ENCODE measurements at places on chromosomes 3 and 15.

DNA sequence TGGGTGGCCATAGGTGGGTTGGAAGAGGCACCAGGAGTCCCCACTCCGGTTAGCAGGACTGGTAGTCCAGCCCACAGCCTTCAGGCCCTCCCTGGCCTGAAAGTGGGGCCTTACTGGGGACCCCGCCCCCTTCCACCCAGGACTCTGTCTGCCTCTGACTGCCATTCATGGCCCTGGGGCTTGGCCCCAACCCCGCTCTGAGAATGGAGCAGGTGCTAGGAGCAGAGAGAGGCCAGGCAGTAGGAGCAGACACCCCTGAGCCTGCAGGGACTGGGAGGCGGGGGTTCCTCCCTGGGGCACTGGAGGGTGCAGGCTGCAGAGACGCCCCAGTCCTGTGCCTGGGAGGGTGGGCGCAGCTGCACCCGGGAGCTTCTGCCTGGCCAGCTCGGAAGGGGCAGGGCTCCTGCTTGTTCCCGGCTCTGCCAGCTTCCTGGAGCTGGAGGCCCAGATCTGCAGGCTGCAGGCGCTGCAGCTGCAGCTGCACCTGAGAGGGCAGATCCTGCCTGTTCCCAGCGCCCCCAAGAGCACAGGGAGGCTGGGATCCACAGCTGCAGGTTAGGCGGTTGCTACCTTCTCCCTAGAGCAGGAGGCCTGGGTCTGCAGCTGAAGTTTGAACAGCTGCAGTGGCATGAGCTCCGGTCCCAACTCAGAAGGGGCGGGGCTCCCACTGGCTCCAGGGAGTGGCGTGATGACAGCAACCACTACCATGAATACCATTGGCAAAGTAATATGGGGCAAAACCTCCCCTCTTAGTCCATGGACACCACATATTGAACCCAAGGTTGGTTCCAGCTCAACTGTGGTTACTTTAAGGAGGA is 194.7 kb downstream of the SQOR start:
- peak; percentile 72 for DNase-seq

- DNase-seq = no peak
Observed at GRCh38 chr3:154458560-154458959, 28.6 kb upstream of the GPR149 start.

GRCh38 chr3:123169492-123169929 is 32.2 kb upstream of the SEC22A start:
- no peak for DNase-seq

DNA sequence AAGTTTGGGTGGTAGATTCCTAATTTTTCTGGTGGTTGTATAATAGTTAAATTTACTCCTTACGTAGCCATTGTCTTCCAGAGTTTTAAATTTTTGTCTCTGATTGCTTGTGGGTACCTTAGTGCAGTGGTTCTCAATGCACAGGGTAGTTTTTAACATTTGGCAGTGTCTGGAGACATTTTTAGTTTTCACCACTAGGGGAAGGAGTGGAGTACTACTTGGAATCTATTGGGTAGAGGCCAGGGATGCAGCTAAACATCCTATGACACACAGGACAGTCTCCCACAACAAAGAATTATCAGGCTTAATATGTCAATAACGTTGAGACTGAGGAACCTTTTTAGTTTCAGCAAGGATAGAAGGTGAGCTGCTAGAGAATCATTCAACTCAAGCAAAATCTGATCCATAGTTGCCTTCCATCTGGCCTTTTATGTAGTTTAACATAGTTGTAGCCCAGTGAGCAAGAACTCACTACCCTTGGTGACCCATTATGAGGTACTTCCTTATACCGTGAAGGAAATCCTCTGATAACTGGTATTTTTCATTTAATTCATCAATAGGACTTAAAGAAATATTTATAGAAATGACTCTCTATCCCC is 8.6 kb upstream of the STX19 start:
- peak; percentile 37 for DNase-seq

DNA sequence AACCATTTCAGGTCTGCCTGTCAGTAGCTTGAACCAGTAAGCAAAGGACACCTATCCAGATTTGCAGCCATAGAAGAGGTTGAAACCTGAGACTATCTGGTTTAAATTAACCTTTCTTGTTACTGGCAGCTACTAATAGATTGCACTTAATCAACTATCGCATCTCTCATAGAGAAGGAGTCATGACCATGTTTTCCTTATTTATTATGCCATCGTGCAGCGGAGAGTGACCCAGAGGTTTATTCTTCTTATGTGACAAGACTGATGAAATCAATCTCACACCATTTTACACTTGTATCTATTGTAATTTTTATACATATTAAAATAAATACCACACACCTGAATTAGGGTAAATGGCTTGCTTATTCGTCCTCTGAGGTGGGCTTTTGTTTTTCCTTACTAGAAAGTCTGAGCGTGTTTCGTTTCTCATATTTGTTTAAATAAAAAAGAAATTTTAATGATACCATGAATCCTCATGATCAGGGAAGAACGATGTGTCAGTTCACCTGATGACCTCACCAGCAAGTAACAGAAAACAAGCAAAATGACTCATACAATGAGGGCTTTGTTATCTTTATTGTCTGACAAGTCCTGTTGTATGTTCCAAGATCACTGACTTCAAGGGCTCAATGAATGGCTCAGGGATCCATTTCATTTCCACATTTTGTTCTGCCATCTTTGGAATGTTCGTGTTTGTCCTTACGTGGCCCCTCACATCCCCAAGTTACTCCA is 379.5 kb upstream of the DPH6 start:
- no peak for DNase-seq

GRCh38 chr3:122880624-122881023 is 85.8 kb downstream of the SLC49A4 start:
- no peak for DNase-seq

GRCh38 chr3:65971293-65972252 is 67.1 kb downstream of the MAGI1 start:
- DNase-seq = no peak

DNA sequence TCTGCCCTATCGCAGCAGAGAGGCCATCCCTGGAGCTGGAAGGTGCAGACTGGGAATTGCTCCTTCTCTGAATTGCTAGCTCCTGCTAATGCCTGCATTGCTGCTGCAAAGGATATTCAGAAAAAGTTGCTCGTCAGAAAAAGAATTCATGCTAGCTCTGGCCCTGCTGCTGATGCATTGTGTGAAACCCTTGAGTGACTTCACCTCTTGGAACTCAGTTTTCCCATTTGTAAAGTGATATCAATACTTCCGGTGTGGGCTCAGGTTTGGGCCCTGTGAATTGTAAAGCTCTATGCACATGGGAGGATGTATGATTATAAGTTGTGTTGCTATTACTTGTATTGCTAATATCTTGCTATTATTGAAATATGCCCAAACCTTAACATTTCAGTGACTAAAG is 11.4 kb downstream of the SQOR start:
- DNase-seq = no peak

DNA sequence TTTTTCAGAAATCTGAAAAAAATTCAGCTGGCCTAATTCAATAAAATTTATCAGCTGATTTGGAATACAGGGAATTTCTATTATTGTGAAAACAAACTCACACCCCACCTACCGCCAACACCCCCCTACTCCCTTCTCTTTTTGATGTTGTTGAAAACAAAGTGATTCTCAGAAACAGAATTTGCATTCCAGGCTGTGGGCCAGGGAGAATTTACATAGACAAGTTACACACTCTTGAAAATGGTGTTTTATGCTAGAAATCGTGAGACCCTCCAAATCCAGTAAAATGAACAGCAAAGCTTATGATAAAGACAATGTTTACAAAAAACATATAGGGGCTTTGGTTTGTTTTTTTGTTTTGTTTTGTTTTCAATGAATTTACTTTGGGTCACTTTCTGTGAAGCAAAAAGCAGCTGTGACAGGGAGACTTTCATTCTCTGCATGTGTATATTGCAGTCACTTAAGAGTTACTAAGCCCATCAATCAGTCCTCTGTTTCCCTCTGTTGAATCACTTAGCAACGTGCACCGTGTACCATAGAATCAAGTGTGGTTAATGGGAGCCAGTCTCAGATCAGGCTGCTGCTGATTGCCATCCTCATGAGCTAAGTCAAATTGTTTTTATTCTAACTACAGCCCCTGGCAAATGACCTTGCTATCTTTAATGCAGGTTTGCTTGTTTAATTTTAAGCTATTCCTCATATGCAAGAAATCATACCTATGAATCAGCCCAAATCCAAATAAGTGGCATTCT is 159.8 kb downstream of the ALCAM start:
- DNase-seq = no peak

DNA sequence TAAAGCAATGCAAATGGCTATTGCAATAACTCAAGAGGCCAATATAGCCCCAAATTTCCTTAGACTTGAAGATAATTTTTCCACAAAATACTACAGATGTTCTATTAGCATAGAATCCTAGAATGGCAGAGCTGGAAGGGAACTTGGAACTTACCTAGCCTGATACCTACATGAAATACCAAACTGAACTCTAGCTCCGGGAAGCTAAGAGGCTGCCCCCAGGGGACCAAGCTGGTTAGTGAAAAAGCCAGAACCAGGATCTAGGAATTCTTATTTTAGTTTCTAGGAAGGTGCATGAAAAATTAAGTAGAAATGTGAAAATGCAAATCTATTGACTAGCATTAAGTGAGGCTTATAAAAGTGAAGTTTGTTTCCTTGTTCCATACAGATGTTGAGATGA is 256.0 kb upstream of the CBLB start:
- no peak for DNase-seq

DNA sequence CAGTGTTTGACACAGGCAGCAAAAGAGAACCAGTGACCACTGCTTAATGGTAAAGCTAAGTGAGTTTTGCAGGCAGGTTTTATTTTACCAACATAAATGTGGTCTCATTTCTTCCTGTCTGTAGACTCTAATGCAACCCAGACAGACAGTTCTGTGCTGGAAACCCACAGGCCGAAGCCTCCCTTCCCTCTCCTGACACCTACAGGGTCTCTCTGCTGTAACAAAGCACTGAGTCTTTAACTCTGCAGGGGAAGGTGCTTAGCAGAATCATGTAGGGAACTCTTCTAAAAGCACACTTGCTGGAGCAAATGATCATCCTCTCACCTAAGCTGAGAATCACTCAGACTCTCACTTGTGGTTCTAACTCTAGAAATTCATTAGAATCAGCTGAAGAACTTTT is 200.3 kb downstream of the KBTBD8 start:
- no peak for DNase-seq

- no peak for DNase-seq
Observed at GRCh38 chr3:178551916-178552321, 15.7 kb downstream of the KCNMB2 start.

- DNase-seq = no peak
Observed at GRCh38 chr3:106392915-106393314, 524.1 kb upstream of the CBLB start.

DNA sequence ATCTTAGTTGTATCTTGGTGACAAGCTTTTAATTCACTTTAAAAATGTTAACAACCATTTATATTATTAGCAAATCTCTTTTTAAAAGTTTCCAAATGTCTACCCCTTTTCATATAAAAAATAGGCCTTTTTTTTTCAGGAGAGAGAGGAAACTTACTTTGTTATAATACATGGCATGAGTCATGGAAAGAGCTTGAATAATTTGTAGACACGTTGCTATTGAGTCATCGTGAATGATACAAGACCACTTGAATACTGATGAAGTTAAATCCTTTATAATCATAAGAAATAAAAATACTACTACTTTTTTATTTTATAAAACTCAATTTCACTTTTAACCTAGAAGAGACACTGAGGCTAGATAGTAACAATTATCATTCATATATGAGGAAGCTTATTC is 70.3 kb upstream of the BBX start:
- DNase-seq = no peak

DNA sequence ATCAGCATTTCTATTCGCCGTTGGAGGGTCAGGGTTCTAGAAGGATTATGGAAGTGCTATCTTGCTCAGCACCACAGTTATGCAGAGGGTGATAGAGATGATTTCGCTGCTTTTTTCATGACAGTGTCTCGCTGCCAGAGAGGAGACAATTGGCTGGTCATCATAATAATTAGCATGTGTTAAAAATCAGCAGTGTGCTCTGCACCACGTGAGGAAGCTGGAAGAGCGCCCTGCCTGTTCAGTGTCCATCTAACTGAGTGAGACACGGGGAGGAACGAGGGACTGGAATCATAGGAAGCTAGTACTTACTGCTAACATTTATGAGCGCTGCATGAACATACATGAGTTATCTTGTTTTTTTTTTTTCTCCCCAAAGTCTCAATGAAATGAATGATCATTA is 116.2 kb upstream of the PLAAT1 start:
- no peak for DNase-seq

- DNase-seq = no peak
Observed at GRCh38 chr3:59142556-59142955, 92.7 kb upstream of the CFAP20DC start.

GRCh38 chr3:67685499-67685898 is 31.1 kb upstream of the SUCLG2 start:
- DNase-seq = no peak

DNA sequence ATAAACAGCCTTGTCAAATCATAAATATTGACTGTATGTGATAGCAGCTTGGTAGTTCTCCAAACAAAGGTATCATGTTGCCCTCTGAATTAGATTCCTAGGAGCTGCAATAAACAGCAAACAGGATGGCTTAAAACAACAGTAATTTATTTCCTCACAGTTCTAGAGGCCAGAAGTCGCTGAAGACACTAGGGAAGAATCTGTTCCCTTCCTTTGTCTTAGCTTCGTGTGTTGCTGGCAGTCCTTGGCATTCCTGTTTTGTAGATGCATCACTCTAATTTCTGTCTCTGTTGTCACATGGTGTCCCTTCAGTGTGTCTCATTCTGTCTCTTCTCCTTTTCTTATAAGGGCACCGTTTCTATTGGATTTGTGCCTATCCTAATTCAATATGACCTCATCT is 679.3 kb downstream of the OTOL1 start:
- no peak for DNase-seq

DNA sequence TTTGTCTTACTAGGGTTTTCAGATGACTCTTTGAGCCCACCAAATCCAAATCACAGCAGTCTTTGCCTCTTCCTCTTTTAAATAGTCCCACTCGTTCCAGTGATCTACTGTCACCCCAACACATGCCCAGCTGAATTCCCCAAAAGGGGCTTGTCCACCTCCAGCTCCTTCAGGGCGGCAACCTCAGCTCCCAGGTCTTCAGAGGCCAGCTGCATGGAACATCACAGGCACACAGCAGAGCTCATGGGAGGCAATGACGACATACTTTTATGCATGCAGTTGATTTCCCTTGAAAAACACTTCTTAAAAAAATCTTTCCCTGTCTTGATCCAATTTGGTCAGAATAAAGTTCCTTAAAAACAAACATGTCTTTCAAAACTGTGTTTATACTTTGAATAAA is 244.3 kb upstream of the NR2F2 start:
- DNase-seq = no peak
